ENCODE measurements at places on chromosomes 7 and 10.

DNA sequence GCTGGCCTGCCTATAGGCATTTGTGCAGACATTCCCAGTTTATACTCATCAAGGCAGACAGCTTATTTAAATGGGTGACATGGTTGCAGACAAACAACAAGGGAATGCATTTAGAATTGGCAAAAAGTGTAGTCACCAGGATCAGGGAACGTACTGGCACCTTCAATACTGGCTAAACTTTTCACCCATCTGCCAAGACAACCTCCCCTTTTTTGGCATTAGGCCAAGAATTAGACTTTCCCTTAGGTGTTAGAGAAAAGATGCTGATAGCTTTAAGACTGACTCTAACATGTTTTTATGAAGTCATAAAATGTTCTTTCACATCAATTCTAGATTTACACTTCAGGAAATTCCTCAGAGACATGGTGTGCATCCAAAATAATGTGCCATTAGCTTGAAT lies 365.9 kb downstream of the PHTF2 start:
- DNase-seq = no peak

- DNase-seq = no peak
These were observed 22.8 kb upstream of the CABCOCO1 start for GRCh38 chr10:61639952-61640351.

DNA sequence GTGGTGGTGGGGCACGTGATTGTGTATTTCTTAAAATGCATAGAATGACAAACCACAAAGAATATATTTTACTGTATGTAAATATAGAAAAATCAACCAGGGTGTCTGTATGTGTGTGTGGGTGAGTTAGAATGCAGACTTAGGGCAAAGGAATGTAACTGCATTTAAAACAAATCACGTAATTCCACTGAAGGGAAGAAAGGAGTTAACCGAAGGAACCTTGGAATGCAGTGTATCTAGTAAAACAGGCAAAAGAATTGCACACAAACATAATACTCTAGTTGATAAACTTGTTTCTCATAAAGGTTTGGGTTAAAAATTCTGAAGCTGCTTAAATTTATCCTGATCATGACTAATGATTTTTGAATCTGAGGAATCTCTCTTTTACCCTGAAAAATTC lies 134.9 kb downstream of the ADRA2A start:
- DNase-seq = peak; percentile 41

DNA sequence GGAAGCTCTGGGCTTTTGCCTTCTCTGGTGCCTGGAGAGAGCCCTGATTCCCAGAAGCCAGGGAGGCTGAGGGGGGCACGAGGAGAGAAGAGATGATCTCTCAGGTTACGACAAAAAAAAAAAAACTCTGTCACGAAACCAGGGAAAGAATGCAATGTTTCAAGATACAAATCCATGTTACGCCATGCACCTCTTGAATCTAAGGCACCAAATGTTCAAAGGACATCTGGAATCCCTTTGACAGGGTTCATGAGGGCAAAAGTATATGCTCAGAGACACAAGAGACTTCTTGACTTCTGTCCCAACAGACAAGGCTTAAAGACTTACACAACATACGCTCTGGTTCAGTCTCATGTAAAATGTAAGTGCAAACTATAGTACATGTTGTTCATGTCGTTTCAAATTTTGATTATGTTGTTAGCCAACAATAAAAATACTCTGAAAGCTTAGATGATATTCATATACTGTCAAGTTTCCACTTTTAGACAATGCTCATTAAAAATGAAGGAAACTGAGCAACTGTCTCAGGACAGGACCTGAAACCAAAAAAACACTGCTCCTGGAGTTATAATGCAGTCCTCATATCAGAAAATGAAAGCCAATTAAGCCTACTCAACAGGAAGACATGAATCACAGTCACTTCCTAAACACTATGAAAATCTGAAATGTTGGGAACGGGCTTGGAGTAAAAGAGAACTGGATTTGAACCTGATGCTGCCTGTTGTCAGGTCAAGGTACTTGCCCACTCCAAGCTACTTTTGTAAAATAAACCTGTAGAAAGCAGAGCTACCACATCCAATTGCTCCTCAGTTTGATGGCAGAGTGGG lies 72.3 kb downstream of the CHCHD3 start:
- DNase-seq = peak; percentile 25

DNA sequence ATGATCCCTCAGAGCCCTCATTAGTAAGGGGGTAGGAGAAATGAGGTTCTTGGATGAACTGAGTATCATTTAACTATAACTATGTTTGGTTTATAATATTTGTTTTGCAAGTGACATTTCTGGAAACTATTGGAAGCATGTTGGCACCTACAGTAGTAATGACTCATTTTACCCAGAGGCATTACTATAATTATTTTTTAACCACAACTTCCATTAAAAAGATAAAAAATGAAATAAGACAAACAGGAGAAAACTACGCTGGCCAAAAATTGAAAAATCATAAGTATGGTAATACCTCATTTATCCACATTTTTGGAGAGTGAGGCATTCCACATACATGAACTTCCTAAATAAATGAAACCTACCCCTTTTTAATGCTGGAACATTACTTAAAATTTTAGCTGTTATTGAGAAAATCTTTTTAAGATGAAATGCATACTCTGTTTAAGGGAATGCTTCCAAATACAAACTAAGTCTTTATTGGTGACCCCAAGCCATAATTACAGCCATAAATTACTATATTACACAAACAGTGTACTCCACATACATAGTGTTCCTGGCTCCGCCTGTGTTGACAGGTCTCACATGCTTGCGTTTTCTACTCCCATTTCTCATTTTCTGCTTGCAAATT lies 84.6 kb upstream of the CAPZA2 start:
- peak; percentile 59 for DNase-seq

- peak; percentile 23 for DNase-seq
These were observed 46.8 kb downstream of the ASB13 start for GRCh38 chr10:5619362-5620211.

DNA sequence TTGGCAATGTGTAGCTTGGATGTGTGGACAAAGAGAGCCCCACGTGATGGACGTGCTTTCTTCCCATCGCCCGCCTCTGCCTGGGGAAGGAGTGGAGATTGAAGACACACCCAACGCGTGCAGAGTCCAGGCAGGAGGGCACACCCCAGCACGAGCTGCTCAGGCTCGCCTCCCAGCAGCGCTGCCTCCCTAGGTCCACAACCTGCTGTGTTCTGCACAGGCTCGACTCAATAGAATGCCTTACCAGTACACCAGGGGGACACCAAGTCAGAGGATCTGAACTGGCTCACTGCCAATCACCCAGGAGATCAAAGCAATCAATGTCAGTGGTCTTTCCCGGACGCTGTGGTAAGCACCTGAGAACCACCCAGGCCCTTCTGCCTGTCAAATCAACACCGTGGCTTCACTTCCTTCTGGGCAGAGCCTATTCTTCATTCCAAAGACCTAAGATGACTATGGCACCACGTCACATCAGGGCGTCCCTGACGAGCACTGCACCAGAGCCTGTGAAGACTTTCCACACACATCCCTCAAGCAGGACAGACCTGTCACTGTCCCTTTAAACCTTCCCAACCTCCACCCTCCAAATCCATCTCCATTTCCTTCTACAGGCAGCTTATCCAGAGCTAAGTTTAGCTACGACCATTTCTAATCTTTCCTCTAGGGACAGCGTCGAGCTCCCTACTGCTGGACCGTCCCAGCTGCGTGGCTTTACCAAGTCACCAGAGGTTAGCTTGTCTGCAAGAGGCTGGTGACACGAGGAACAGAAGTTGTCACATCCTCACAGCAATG lies 72.3 kb downstream of the AMZ1 start:
- peak; percentile 75 for DNase-seq

GRCh38 chr10:76244061-76244686 lies 812.8 kb downstream of the LRMDA start:
- DNase-seq = peak; percentile 83

DNA sequence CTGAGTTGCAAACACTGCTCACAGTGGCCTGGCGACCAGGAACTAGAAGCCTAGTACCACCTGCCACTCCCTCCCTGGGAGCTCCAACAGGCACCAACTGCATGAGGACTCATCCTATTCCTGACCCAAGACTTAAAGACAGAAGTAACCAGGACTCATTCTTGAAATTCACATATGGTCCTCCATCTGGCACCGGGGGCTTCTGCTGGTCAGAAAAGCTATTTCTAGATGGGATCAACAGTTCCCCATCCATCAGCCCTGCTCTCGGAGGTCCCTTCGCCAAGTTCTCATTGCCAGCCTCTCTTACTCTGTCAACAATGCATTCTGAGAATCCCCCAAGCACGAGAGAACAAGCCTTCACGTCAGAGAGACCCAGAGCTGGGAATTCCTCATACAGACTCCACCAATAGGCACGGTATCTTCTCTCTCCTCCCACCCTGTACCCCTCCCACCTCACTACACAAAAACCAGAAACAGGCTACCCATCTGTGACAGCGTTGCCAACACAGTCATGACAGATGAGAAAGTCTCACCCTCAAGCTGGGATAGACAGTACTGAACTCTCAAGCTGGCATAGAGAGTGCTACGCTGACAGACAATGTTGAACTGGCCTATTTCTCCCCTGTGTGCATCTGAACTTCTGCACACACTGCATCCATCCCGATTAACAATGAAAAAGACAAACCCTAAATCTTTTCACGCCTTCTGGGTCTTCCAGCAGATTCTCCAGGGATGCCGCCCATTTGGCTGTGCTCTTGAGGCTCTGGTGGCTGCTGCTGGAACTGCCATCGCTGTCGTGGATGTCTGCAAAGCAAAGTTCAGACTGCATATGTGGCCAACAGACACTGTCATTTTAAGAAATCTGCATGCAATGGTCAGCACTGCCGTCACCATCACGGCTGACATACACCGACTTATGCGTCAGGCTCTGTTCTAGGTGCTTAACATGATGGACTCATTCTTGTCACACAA lies 15.6 kb downstream of the RGS10 start:
- no peak for DNase-seq

- no peak for DNase-seq
These were observed 844.4 kb downstream of the GATA3 start for GRCh38 chr10:8898745-8899330.

DNA sequence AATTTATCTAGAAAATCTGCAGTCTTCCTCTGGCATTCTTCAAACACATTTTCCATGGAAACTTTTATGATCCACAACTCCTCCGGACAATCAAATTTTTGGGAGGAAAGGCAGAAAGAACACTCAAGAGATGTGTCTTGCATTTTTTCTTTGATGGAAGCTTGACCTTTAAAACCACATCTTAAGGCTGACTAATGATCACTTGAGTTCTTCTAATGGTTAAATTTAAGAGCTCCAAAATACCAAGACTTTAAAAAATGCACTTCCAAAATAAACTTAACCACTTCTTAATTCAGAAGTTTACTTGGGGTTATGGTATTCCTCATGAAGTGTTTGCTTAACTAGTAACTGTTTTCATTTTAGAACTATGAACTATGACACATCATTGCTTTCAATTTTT lies 43.3 kb downstream of the ETV1 start:
- peak; percentile 91 for DNase-seq

- DNase-seq = no peak
These were observed 617.5 kb downstream of the SDK1 start for GRCh38 chr7:3918576-3918975.

DNA sequence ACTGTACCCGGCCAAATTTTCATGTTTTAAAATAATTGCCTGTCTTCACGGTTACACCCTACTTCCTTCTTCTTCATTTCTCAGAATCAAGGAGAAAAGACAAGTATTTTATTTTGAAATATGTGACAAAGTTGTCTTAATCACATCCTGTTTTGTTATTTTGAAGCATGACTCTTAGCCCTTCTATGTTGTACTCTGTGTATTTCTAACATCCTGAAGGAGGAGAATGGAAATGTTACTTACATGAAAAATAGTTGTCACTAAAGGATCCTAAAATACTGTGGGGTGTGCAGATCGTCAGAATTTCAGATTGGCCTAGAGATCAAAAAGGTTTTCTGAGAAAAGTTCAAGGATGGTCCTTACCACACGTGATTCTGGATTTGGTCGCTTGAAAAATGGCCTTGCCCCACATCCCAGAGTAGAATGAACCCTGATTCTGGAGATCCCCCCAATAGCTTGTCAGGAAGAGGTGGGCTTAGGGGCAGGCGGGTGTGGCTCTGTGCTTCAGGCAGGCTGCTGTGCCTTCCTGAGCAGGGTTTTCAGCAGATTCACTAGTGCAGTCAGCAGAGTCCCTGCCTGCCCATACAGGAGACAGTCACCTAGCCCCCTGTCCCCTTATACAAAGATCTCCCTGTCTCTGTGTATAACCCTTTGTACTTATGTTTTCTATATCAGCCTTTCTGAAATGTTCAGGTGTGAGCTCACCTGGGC lies 8.6 kb downstream of the UPP1 start:
- DNase-seq = no peak

- DNase-seq = no peak
These were observed 229.7 kb downstream of the CACNB2 start for GRCh38 chr10:18369859-18370473.

DNA sequence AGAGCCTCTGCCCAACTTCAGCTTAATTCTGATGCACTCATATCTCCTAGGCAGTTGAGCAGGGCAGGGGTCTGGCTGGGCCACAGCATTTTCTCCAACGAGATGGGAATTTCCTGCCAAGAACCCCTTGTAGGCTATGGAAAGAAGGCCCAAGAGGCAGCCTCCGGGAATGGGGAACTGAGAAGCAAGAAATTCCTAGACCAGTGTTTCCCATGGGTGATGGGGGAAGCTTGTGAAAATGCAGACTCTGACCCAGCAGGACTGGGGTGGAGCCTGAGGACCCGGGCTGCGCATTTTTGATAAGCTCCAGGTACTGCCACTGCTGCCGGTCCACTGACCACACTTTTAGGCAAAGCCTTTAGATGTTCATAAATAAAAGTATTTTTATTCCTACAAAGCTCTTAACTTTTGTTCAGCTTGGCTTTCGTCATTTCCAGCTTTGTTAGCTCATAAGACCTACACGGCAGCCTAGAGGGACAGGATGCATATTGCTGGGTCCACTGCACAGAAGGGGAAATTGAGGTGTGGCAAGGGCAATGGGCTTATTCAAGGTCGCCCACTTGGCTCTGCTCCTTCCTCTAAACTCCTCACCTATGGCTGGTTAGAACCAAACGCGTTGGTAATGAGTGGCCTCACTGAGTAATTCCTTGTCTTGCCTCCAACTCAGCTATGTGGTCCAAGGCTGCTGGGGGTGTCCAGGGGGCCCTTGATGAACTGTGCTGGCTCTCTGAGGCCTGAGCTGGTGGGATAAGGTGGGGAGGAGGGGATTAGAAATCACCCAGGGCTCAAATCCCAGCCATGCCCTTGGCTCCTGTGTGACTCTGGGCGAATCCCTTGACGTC lies 29.5 kb downstream of the ZCCHC24 start:
- no peak for DNase-seq

DNA sequence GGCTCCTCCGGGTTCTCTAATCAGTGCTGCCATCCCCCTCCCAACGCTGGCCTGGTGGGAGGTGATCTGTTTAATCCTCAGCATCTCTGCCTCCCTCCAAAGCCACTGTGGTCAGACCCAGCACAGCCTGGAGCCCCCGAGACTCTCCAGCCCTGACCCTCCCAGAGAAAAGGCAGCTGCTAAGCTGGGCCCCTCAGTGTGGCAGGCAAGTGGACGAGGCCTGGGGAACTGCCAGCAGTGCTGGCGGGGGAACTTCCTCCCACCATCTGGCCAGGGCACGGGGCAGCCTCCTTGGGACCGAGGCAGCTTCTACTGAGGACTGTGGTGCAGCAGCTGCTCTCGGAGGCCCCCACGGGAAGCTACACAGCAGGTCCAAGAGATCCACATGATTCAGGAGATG lies 51.1 kb downstream of the DPYSL4 start:
- no peak for DNase-seq

- peak; percentile 82 for DNase-seq
These were observed 17.0 kb upstream of the NODAL start for GRCh38 chr10:70458329-70459060.

GRCh38 chr7:2826771-2827170 lies 17.3 kb downstream of the GNA12 start:
- DNase-seq = no peak

Measured in fibroblast of villous mesenchyme (primary cell).